ENCODE measurements at places on chromosomes 3 and 15.

GRCh38 chr15:65576664-65577063 is 34.3 kb downstream of the INTS14 start:
- no peak for DNase-seq

DNA sequence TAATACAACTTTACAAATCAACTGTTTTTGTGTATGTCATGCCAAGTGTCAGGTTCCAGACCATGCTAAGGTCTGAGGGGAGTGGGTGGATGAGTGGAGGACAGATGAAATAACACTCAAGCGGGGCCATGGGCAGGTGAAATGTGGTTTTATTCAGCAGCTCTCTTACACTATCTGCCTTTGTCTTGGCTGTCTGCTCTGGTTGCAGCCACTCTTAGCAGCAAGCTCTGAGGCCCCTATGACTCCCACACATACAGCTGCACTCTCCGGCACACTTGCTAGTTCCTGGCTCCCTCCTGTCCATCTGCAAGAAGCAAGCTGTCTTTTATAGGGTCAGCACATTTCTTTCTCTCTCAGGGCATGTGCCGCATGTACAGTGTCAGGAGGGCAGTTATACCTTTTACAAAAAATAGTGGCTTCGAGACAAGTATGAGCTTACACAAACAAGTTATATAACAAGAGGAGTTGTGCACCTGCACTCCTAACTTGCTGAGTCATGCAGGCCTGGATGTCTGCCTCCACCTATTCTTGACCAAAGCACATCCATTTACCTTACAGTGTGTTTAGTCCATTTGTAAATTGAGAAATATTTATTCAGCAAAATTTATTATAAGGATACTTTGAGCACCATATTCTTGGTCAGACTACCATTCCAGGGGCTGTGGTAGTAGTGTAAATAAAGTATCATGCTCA is 683.7 kb upstream of the CBLB start:
- DNase-seq = no peak

GRCh38 chr3:37218206-37218605 is 43.8 kb upstream of the LRRFIP2 start:
- DNase-seq = no peak

DNA sequence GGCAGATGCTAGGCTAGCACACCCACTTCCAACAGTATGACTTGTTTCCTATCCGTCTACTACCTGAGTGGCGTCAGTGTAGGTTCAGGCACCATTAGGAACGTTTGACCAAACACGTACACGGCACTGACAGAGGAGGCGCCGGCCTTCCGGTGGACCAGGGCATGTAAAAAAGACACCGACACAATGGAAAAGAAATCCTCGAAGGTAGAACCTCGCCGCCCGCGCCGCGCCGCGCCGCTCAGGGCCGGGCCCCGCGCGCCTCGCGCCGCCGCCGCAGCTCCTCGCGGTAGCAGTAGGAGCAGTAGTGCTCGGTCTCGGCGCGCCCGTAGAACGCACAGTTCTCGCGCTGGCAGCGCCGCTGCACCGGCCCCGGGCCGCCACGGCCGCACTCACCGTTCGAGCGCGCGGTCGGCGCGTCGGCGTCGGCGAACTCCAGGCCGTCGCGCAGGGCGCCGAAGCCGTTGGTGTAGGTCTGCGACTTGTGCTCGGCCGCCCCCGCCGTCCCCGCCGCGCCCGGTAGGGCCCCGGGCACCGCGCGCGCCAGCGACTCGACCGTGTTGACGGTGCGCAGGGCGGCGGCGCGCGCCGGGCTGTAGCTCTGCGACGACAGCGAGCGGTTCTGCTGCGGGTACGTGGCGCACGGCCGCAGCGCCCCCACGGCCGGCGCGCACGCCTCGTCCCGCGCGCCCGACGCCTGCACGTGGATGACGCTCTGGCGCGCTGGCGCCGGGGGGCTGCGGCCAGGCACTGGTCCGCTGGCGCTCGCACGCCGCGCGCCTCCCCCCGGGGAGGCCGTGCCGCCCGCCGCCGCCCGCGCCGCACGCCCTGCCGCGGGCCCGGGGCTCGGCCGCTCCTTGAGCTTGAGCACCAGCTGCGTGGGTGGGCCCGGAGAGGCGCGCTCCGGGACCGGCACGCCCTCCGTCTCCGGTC is 156.7 kb downstream of the KLF13 start:
- DNase-seq = peak; percentile 40

GRCh38 chr15:62927836-62928235 is 114.7 kb upstream of the TPM1 start:
- no peak for DNase-seq

DNA sequence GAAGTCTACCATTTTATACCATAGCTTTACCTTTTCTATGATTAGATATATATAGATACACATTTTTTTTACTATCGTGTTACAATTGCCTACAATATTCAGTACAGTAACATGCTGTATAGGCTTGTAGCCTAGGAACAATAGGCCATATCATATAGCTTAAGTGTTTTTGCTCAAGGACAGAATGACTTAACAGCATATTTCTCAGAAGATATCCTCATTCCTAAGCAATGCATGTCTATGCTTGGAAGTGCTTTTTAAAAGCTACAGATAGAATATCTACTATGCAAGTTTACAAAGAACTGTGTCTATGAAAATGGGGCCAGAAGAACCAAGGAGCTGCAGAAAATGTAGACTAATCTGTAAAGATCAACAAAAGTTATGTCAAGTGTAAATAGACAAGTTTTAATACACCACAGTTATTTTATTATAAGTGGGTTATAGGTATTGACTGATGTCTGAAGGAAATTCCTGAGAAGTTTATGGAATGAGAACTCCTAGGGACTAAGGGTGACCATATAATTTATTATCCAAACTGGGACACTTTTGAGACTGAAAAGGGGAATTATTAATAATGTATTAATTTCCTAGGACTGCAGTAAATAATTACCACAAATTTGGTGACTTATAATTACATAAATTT is 138.7 kb upstream of the TGFBR2 start:
- DNase-seq = no peak

DNA sequence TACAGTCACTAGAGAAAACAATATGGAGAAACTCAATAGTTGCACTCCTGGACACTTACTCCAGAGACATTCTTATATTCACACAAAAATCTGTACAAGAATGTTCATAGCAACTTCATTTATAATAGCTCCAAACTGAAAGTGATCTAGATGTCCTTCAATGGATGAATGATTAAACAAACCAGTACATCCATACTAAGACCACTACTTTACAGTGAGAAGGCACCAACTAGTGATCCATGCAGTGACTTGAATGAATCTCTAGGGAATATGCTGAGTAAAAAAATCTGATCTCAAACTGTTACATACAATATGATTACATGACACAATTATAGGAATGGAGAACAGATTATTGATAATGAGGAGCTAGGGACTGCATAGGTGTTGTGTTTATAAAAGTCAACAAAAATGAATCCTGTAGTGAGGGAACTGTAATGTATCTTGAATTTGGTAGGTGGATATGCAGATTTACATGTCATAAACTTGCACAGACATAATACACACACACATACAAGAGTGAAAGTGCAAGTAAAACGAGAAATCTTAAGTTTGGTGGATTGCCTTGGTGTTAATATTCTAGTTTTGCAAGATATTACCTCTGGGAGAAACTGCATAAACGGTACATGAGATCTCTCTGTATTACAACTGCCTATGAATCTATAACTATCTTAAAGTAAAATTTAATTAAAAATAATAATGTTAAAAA is 85.7 kb downstream of the SPATA16 start:
- no peak for DNase-seq

DNA sequence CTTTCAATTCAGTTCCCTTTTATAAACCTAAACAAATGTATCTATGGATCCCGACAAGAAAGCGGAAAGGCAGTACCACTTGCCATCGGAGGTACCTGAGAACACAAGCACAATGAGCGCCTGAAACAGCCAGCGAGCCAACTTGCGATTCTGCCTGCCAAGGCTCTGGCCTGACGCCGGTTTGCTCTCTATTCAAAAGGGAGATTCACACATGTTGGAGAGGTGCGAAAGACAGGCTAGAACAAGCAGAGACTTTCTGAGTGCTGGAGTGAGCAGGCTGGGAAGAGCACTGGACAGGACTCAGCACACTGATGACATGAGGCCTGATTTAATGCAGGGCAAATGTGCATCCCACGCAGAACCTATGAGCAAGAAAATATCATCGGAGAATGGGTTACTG is 17.7 kb upstream of the PRR23E start:
- no peak for DNase-seq

- DNase-seq = no peak
These were observed 10.7 kb downstream of the THSD4 start for GRCh38 chr15:71125831-71126450.
